ENCODE measurements at places on chromosomes 2 and 18.

DNA sequence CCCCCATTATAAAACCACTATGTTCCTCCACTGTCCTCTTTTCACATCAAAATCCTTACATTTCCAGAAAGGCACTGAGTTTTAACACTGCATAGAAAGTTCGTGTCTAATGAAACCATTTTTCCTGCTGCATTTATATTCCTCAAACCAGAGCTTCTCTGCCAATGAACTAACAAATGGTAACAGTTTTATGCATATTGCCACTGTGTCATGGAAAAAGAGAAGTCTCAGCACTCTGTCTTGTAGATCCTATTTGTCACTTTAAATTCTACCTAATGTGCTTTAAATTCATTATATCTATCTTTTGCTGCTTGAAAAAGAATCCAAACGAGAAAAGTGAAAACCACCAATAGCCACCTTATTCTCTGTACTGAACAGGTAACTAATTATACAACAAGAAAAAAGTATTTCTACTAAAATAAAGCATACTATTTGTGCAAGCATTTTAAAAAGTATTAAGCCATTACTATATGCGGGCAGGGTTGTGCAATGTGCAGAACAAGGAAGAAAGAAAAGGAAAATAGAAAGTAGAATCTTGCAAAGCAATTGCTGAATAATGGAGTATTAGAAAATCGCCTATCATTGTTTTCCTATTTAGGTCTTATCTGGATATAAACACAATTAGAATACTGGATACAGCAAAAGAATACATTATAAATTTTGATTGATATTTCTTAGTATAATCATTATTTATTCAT lies 328.9 kb downstream of the ZEB2 start:
- DNase-seq = no peak

GRCh38 chr2:190069936-190070696 lies 7.6 kb upstream of the MSTN start:
- DNase-seq = no peak

DNA sequence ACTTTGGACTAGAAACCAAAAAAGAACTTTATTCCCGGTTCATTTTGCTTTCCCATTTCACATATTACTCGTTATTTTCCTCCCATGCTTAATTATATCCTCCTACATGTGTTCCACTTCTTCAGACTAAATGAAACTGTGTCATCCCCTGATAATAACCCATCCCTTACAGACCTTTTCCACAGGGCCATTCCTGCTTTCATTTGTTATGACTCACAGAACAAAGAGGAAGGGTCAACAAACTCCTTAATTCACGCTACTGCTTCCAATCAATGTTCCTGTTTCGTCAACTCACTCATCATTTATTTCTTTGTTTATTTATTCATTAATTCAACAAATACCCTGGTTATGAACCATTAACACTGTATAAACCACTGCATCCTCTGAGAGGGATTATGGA lies 104.5 kb downstream of the ZEB2 start:
- DNase-seq = no peak

- no peak for DNase-seq
Measured at GRCh38 chr2:42796427-42797248, 4.3 kb upstream of the HAAO start.

DNA sequence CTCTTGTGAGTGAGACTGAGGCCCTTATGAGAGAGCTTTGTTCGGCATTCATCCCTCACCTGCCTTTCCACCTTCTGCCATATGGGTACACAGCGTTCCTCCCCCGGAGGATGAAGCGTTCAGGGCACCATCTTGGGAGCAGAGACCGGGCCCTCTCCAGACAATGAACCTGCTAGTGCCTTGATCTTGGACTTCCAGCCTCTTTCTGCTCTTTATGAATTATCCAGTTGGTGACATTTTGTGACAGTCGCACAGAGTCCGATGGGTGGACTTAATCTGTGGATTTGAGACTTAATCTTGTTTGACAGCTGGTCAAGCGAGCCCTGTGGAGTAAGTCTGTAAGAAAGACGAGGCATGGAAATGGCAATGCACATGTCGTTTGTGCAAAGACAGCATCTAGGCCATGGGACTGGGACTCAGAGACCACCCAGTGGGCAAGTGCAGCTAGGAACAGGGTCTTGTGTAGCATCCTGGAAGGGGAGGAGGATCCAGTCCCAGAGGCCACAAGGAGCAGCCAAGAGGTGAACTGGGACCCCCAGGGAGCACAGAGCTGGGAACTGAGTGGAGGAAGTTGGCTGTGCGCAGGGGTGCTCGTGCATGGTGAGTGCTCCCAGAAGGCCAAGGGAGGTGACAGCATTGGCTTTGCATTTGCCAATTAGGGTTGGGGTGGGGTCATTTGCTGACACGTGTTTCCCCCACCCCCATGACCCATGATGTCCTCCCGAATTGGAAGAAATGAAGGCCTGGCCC lies 69.5 kb upstream of the HDAC4 start:
- DNase-seq = no peak

GRCh38 chr2:221752781-221753180 lies 180.7 kb upstream of the EPHA4 start:
- no peak for DNase-seq

- no peak for DNase-seq
Measured at GRCh38 chr18:74768096-74768495, 170.4 kb downstream of the ZNF407 start.

DNA sequence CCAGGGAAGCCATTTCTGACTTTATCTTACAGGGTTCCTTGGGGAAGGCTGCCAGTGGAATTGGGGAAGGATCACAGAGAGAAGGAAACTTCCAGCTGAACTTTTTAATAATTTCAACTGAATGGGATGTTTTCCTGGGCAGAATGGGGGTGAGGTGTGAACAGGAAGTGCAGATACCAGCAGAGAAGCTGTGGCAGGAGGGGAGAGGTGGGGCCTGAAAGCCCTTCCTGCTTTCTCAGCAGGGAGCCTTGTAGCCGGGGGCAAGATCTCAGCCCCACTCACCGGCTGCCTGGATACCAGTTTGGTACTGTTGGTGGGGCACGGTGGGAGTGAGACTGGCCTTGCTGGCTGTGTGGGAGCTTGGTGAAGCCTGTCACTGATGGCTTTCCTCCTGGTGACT lies 170.5 kb downstream of the ZBTB7C start:
- no peak for DNase-seq

- no peak for DNase-seq
Measured at GRCh38 chr2:120182019-120182560, 41.1 kb downstream of the TMEM185B start.

- no peak for DNase-seq
Measured at GRCh38 chr18:47953471-47953931, 23.0 kb upstream of the SMAD2 start.

DNA sequence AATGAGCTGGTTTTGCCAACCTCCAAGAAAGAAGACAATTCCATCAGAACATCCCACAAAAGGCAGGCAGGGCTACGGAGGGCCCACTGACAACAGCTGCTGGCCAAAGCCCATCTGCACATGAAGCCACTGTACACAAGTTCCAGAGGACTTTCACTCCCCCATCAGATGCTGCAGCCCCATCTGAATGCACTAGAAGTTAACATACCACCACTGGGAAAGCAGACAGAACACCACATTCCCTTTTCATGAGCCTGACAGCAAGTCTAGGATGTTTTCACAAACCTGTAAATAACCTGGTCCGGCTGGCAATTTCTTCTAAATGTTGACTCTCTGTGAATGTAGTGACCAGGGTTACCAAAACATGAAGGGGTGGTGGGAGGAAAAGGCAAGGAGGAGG lies 41.5 kb downstream of the CCBE1 start:
- DNase-seq = no peak

DNA sequence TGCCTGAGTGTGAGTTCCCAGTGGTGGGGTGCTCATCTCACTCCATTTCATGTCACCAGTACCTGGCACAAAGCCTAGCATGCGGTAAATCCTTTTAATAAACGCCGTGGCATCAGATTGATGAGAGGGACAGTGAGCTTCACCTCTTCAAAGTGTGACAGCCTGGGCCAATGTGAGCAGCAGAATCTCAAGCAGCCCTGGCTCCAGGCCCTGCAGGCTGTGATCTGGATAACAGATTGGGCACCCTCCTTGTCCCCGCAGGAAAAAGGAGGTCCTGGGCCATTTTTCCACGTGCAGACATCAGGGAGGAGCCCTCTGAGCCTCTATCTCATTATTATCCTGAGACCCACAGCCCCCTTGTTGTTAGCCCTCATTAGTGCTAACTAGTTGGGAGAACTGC lies 34.8 kb downstream of the TET3 start:
- DNase-seq = no peak

GRCh38 chr2:172480301-172481218 lies 53.2 kb downstream of the ITGA6 start:
- no peak for DNase-seq

- no peak for DNase-seq
Measured at GRCh38 chr2:204265681-204266181, 279.5 kb upstream of the PARD3B start.

DNA sequence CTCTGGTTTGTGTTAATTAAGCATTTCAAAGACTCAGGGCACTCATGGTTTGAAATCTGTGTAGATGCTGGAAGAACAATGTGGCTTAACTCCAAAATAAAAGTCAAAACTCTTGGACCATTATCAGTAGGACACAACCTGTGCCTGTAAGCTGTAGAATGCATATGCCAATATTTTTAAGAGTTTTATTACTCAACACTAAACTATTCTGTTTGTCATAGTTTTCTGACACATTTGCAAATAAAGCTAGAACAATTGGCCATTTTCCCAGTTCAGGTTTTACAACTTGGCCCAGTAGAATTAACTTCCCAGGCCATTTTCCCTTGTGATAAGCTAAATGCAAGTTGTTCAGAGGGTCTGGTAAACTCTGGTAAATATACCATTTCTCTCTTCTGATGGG lies 713.1 kb downstream of the CBLN2 start:
- DNase-seq = no peak

DNA sequence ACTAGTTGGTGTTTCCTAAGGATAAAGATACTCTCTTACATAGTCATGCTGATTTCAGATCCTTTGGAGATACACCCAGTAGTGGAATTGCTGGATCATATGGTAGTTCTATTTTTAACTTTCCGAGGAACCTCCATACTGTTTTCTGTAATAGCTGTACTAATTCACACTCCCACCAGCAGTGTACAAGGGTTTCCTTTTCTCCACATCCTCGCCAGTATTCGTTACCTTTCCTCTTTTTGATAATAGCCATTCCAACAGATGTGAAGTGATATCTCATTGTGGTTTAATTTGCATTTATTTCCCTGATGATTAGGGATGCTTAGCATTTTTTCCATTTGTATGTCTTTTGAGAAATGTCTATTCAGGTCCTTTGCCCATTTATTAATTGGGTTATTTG lies 34.0 kb downstream of the ACTR2 start:
- no peak for DNase-seq

Measured in stimulated activated naive CD8-positive, alpha-beta T cell treated with anti-CD3 and anti-CD28 coated beads, Interleukin-15, amount 100 ng/mL, for 72 hours (primary cell).